ENCODE measurements at places on chromosomes 5 and 9.

DNA sequence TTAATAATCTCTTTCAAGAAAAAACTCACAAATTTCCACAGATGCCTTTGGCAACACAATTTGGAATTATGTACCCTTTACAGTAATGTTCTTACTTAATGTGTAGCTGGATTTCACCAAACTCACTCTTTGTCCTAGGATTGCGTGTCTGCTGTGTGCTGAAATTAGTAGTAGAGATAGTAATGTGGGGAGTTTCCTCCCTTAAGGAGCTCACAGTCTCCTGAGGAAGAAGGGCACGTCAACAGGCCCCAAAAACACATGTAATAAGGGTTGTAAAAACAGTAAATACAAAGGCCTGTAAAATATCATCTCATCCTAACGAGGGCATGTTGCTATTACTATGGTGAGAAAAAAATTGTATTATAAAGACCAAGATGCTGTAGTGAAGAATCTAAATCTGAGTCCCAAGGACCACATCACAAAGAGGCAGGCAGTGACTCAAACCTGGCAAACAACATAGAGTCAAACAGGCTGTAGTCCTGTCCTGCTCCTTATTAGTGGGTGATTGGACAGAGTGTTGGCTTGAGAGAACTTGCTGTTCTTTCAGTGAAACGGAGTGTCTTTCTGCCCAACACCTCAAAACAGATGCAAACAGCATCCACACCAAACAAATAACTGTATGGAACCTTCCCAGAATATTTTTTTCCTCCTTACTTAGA is 83.2 kb upstream of the PAPPA start:
- H3K4me1 ChIP-seq, result no peaks in the 10 kb centered on the region
- H3K27ac ChIP-seq, result no peak overlapping the region
- H3K36me3 ChIP-seq, result no peaks in the 10 kb centered on the region
- DNase-seq, result no peak
- H3K4me3 ChIP-seq, result no peak overlapping the region

- no peak overlapping the region for H3K27ac ChIP-seq
- no peak overlapping the region for H3K4me3 ChIP-seq
- DNase-seq, result no peak
- H3K4me1 ChIP-seq, result no peaks in the 10 kb centered on the region
- no peaks in the 10 kb centered on the region for H3K27me3 ChIP-seq
Measured at GRCh38 chr9:8456344-8456743, 656.8 kb upstream of the DMAC1 start.

- no peak overlapping the region for H3K4me3 ChIP-seq
- H3K4me1 ChIP-seq, result peaks cover 43% of the 10 kb centered on the region
- DNase-seq, result no peak
Measured at GRCh38 chr5:52786391-52786790, 1.3 kb upstream of the ITGA1 start.

DNA sequence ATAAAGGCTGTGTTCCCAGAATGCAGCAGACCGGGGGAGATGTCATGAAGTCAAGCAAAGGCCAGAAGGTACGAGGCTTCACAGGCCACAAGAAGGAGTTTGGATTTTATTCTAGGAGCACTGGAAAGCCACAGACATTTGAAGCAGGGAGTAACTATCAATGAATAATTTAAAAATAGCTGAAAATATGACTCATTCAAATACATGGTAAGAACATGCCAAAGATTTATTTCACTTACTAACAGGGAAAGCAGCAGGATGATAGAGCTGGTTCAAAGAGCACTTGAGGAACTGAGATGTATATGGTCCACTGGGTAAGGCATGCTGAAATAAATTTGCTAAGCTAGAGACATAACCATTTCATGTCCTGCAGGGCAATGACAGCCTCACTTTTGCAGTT is 53.2 kb downstream of the MSX2 start:
- no peaks in the 10 kb centered on the region for H3K4me1 ChIP-seq
- peaks cover 4% of the 10 kb centered on the region for H3K27me3 ChIP-seq
- no peaks in the 10 kb centered on the region for H3K36me3 ChIP-seq
- no peak for DNase-seq
- H3K4me3 ChIP-seq, result no peak overlapping the region

DNA sequence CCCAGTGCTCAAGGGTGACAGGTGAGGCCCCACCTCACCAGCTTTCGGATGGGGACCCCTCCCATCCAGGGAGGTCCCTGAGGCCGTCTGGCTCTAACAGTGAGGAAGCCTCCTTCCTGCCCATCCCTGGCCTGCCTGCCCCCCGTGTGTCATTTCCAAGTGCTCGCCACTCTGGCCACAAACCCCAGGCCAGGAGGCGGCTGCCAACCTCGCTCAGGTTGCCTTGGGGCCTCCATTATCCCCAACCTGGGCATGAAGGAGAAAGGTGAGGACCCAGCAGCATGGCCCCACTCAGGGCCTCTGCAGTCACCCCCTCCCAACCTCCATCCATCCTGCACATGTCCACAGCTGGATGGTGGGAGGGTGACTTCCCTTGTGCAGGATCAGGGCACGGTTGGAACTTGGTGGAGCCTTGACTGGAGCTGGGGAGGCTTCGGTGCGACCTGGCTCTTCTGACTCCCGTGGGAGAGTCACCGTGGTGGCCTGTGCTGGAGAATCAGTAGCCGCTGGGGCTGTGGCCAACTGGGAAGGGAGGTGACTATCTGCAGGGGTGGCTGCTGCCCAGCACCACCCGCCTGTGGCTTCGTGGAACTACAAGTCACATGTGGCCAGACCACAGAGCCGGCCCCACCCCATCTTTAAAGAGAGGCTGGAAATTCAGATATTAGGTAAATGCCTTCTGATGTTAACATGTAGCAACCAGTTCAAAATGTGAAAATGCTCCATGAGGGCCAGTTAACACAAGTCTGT is 37.5 kb upstream of the GFPT2 start:
- no peaks in the 10 kb centered on the region for H3K27me3 ChIP-seq
- no peak overlapping the region for H3K4me3 ChIP-seq
- no peaks in the 10 kb centered on the region for H3K4me1 ChIP-seq
- no peak overlapping the region for H3K27ac ChIP-seq
- H3K36me3 ChIP-seq, result no peaks in the 10 kb centered on the region

- H3K4me1 ChIP-seq, result peaks cover 3% of the 10 kb centered on the region
- H3K27me3 ChIP-seq, result no peaks in the 10 kb centered on the region
- peaks cover 35% of the 10 kb centered on the region for H3K36me3 ChIP-seq
- no peak overlapping the region for H3K27ac ChIP-seq
- H3K4me3 ChIP-seq, result no peak overlapping the region
- no peak for DNase-seq
Measured at GRCh38 chr5:154962494-154962893, 21.6 kb downstream of the MRPL22 start.

DNA sequence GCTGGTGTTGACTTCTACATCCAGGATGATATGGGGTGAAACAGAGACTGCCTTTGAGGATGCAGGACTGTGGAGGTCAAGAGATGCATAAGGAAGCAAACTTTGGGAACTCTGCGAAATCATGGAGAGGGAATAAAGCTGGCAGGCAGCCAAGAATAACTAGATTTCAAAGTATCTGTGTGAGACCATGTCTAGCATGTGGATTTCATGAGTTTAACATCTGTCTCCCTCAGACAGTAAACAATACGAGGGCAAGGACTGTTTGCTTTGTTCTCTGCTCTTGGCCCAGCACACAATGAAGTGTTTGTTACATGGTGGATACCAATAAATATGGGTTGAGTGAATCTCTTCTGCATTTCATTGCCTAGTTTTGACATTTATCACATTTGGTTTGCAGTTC is 71.3 kb downstream of the RASEF start:
- no peaks in the 10 kb centered on the region for H3K4me1 ChIP-seq
- DNase-seq, result no peak
- no peak overlapping the region for H3K4me3 ChIP-seq

GRCh38 chr5:144284931-144285502 is 114.3 kb downstream of the KCTD16 start:
- H3K4me1 ChIP-seq, result no peaks in the 10 kb centered on the region
- DNase-seq, result no peak
- H3K27ac ChIP-seq, result no peak overlapping the region
- peaks cover 1% of the 10 kb centered on the region for H3K27me3 ChIP-seq
- H3K4me3 ChIP-seq, result no peak overlapping the region

GRCh38 chr5:157130925-157131324 is 11.7 kb downstream of the MED7 start:
- DNase-seq, result no peak
- peaks cover 27% of the 10 kb centered on the region for H3K4me1 ChIP-seq
- H3K36me3 ChIP-seq, result peaks cover 5% of the 10 kb centered on the region
- no peaks in the 10 kb centered on the region for H3K27me3 ChIP-seq

GRCh38 chr5:128749136-128749898 is 211.3 kb upstream of the FBN2 start:
- no peaks in the 10 kb centered on the region for H3K4me1 ChIP-seq
- H3K4me3 ChIP-seq, result no peak overlapping the region
- H3K27me3 ChIP-seq, result no peaks in the 10 kb centered on the region
- no peak for DNase-seq
- H3K27ac ChIP-seq, result no peak overlapping the region
- no peaks in the 10 kb centered on the region for H3K36me3 ChIP-seq

- peaks cover 6% of the 10 kb centered on the region for H3K4me1 ChIP-seq
- no peak overlapping the region for H3K4me3 ChIP-seq
- no peaks in the 10 kb centered on the region for H3K36me3 ChIP-seq
- DNase-seq, result no peak
- no peak overlapping the region for H3K27ac ChIP-seq
- H3K27me3 ChIP-seq, result peaks cover 28% of the 10 kb centered on the region
Measured at GRCh38 chr5:140075371-140075770, 32.3 kb upstream of the NRG2 start.

- no peak overlapping the region for H3K4me3 ChIP-seq
- peaks cover 8% of the 10 kb centered on the region for H3K36me3 ChIP-seq
- no peak for DNase-seq
- H3K27me3 ChIP-seq, result no peaks in the 10 kb centered on the region
Measured at GRCh38 chr5:55665065-55665464, 47.1 kb downstream of the SLC38A9 start.

GRCh38 chr5:65969539-65970393 is 43.4 kb downstream of the ERBIN start:
- peaks cover 60% of the 10 kb centered on the region for H3K4me1 ChIP-seq
- no peaks in the 10 kb centered on the region for H3K27me3 ChIP-seq
- peak overlapping the region; percentile 50 for H3K4me3 ChIP-seq
- no peak for DNase-seq

- H3K27ac ChIP-seq, result no peak overlapping the region
- no peaks in the 10 kb centered on the region for H3K36me3 ChIP-seq
- peaks cover 55% of the 10 kb centered on the region for H3K27me3 ChIP-seq
- H3K4me1 ChIP-seq, result peaks cover 10% of the 10 kb centered on the region
- no peak for DNase-seq
- H3K4me3 ChIP-seq, result no peak overlapping the region
Measured at GRCh38 chr9:109500421-109500974, 2.4 kb upstream of the PTPN3 start.

GRCh38 chr9:98908897-98909634 is 34.6 kb upstream of the COL15A1 start:
- H3K4me1 ChIP-seq, result no peaks in the 10 kb centered on the region
- DNase-seq, result no peak
- H3K36me3 ChIP-seq, result no peaks in the 10 kb centered on the region
- H3K27ac ChIP-seq, result no peak overlapping the region
- H3K4me3 ChIP-seq, result no peak overlapping the region
- no peaks in the 10 kb centered on the region for H3K27me3 ChIP-seq

GRCh38 chr5:83777856-83778255 is 57.2 kb upstream of the HAPLN1 start:
- no peak for DNase-seq
- no peak overlapping the region for H3K4me3 ChIP-seq
- H3K27me3 ChIP-seq, result no peaks in the 10 kb centered on the region
- no peaks in the 10 kb centered on the region for H3K4me1 ChIP-seq

DNA sequence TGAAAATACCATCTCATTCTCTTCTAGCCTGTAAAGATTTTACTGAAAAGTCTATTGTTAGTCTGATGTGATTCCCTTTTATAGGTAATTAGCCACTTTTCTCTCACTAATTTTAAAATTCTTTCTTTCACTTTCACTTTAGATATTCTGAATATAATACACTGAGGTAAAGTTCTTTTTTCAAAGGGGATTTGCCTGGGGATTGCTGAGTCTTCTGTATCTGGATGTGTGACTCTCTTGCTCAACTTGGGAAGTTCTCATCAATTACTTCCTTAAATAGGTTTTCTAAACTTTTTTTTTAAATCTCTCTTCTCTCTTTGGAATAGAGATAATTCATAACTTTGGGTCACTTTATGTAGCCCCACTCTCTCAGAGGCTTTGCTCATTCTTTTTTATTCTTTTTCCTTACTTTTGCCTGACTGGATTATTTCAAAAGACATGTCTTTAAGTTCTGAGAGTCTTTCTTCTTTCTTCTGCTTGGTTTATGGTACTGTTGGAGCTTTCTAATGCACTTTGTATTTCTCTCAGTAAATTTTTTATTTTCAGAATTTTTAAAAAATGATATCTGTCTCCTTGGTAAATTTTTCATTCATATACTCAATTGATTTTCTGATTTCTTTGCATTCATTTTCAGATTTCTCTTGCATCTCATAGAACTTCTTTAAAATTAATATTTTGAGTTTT is 55.9 kb upstream of the IL12B start:
- peaks cover 13% of the 10 kb centered on the region for H3K36me3 ChIP-seq
- no peak for DNase-seq
- H3K4me1 ChIP-seq, result peaks cover 3% of the 10 kb centered on the region
- H3K27ac ChIP-seq, result no peak overlapping the region
- H3K27me3 ChIP-seq, result no peaks in the 10 kb centered on the region
- H3K4me3 ChIP-seq, result no peak overlapping the region

DNA sequence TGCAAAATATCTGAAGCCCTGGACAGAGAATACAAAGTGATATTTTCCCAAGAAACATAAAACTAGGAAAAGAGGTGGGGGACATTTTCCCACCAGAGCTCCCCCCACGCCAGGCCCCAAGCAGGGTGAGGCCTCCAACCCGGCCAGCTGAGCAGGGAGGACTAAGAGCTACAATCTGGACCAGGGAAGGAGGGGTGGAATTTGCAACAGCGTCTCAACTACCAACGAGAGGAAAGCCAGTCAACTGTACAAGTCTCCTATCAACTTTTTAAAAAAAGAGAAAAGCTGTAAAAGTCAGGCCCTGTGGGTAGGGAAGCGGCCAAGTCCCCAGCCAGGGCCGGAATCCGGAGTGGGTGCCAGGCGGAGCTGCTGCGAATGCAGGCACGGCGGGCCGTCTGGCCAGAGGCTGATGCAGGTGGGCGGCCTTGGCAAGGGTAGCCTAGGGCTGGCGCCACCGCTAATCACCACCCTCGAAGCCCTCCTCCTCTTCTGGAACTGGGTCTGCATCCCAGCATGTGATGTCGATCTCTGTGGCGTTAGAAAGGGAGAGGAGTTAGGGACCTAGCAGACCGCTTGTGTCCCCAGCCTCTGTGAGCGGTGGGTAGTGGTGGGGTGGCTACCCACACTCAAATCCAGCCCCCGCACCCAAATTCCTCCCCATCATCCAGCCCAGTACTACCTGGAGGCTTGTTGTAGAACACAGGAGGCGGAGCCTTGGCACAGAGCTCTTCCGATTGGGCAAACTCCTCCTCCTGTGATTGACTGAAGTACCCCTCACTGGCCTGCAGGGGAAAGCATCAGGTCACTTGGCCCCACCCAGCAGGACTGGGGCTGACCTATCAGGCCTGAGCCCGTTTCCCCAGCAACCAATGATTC is 10.6 kb downstream of the PRR7 start:
- no peaks in the 10 kb centered on the region for H3K27me3 ChIP-seq
- peak; percentile 68 for DNase-seq
- peaks cover 9% of the 10 kb centered on the region for H3K36me3 ChIP-seq
- peak overlapping the region; percentile 36 for H3K4me3 ChIP-seq
